ENCODE measurements at places on chromosomes 12 and 14.

DNA sequence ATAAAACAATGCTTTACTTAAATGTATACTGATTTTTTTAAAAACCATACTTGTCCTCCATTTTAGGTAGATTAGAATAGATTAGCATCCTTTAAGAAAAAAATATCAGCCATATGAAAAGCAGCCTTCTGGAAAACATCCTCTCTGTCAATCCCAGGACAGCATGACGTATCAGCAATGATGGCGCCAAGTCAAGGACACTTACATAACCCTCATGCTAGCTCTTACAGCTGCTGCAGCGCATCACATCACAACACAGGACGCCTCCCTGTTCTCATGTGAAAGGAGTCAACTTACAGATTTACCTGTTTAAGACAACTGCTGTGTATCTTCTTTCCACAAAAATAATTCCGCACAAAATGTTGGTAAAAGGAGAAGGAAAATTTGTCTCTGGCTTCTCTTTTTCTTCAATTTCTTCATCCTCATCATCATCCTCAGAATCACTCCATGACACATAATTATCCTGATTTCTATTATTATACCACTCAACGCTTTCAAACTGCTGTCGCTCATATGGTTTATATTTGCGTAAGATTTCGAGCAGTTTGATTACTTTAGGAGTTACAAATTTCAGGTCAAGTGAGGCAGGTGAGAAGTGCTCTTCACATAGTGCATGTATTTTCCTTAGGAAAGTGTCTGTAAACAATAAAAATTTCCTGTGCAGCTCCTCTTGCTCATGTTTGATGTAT is 33.3 kb downstream of the DICER1 start:
- no peak for DNase-seq

DNA sequence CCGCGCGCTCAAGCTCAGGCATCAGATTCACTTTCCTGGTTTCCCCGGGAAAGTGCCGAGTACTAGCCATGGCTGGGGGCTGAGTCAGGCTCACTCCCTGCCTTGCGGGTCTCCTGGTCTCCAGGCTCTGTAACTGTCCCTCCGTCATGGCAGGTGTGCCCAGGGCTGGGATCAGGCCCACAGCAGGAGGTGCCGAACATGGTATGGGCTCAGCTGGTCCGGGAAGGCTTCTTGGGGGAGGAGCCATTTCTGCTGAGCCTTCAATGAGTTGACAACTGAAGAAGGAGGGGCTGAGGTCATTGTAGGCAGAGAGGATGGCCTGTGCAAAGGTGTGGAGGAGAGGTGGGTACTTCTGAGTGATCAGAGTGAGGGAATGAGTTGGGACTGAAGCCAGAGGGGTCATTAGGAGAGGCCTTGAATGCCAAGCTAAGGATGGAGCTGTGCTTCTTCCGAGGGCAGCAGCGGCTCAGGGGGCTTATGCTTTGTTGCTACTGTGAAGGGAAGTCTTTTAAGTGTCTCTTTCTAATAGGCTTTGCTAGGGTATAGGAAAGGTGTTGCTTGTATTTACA is 769 bp downstream of the EXOC3L4 start:
- DNase-seq = no peak

GRCh38 chr12:76519538-76519937 is 40.0 kb downstream of the OSBPL8 start:
- DNase-seq = no peak

GRCh38 chr12:112190231-112191025 is 65.1 kb downstream of the TRAFD1 start:
- DNase-seq = no peak

- DNase-seq = no peak
These were observed 63.7 kb upstream of the PPP1R12A start for GRCh38 chr12:79998554-79998953.

- DNase-seq = no peak
These were observed 3.2 kb upstream of the ITPR2 start for GRCh38 chr12:26836201-26836600.

DNA sequence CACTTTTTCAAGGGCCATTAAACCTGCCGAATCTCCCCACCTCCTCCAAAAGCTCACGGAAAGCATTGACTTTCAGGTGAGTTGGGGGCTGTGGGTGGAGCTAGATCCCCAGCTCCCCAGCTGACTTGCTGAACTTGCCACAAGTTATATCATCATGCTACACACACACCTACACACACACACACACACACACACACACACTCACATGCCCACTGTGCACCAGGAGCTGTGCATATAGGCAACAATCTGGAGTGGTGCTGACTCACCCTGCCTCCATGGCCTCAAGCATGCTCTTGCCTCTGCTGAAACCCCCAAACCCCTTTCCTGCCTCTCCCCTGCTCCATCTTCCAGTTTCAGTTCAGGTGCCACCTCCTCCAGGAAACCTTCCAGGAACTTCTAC is 26.1 kb downstream of the SERPINA3 start:
- DNase-seq = no peak

- no peak for DNase-seq
These were observed 1.9 kb downstream of the SERPINA11 start for GRCh38 chr14:94450722-94451090.

DNA sequence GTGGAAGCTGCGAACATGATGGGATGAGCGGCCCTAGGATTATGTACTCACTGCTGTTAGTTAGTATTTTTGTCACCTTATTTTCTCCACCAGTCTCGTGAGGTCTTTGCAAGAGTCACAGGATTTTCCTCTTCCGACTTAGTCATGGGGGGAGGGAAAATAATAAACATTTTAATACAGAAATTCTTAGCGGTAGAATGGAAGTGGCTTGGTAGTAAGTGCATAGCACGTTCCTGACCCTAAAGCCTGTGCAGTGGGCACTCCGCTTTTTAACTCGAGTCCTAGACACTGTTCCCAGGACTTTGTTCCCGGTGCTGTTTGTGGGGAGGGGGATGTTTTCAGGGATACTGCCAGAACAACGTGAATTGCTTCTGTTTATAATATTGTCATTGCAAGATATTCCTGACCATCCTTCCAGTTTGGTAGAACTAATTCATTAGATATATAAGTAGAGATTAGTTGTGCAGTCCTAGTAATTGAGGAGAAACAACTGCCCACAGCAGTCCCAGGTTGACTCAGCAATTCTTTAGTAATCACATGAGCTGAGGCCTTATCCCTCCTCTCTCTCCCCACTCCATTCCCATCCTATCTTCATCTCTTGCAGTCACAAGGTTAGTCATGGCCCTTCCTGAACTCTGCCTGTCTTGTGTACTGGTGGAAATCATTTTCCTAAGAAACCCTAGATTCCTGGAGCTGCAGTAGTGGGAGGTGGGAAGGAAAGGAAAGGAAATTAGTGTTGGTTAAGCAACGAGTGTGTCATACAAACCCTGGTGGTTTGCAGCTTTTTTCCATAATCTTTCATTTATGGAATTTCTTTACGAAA is 799 bp downstream of the SLC38A6 start:
- DNase-seq = peak; percentile 53

DNA sequence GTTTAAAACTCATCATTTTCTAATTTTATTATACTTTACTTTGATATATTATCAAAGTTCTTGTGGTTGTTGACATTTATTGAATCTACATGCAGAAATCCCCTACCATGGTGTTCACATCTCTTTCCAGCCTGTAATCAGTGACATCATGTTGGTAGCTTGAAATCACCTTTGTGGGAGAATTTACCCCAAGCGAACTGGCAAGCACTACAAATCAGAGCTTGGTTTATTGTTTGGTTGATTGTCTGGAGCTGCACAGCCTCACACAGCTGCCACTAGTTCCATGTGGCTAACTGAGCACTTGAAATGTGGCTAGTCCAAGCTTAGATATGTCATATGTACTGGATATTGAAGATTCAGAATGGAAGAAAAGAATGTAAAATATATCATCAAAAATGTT is 15.4 kb upstream of the KRT5 start:
- DNase-seq = no peak

DNA sequence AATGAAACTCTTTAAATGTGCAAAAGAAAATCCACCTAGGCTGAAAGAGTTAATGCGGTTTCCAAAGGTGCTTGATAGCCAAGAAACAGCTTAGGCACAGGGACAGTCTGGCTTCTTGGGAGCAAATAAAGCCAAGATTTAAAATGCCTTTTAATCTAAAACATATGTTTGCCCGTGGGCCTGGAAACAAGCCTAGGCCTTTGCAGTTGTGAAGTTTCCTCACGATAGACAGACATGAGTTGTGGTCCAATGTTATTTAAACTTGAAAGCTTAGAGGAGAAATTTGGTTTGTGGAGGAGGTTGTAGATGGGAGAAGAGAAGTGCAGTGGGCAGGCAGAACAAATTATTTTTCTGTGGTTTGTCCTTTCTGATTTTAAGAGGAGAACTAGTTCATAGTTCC is 29.8 kb downstream of the PROX2 start:
- DNase-seq = no peak

DNA sequence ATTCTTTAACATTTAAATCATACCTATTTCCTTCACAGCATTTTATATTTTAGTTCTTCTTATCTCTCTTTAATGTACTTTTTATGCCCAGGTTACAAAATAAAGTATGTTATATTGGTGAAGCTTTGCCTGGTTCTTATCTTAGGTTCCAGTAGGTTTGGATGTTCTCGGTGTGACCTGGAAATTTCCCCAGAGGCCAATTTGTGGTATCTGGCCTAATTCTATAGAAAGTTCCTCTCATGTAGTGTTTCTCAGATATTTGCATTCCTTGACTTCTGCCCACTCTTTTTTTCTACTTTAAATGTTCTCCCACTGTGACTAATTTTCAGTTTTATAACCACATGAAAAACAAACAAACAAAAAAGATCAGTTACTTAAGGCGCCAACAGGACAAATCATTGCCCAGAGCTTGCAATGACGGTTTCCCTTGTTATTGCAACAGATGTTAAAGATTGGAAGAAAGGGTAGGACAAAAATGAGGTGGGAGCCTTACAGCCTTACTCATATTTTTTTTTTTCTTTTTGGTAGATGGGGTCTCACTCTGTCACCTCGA is 41.2 kb upstream of the PPM1H start:
- no peak for DNase-seq

GRCh38 chr14:100018482-100018881 is 46.7 kb upstream of the EVL start:
- DNase-seq = no peak

GRCh38 chr14:64444984-64445845 is 20.1 kb upstream of the AKAP5 start:
- no peak for DNase-seq

DNA sequence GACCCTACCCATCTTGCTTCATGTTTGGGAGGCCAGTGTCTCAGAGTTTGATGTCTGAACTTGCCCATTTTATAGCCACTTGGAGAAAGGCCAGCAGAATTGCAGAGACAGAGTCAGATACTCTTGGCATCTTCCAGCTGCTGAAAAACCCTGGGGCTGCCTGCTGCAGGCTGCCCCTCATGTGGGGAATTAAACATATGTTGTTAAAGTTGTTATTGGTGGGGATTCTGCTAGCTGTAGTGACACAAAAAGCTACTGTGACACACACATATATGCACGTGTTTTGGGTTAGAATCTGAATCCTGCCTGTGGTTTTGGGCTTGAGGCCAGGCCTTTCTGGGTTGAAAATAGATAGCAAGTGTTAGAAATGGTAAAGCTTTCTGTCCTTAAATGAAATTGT is 1288.4 kb downstream of the AACS start:
- no peak for DNase-seq

DNA sequence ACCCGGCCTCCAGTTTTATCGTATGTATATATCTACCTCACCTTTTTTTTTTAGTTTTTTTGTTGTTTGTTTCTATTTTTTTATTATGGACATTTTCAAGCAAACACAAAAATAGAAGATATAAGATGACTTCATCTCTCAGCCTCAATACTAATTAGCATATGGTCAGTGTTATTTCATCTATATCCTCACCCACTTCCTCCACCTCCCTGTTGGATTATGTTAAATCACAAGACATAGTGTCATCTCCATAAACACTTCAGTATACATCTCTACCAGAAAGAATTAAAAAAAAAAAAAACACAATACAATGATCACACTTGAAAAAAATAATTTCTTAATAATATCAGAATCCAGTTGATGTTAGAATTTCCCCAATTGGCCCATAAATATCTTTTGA is 34.9 kb downstream of the RAB35 start:
- no peak for DNase-seq
